ENCODE measurements at places on chromosomes 6 and 20.

- DNase-seq, result no peak
These were observed 59.0 kb downstream of the AFG1L start for GRCh38 chr6:108353853-108354252.

GRCh38 chr6:25007269-25007699 lies 71.5 kb upstream of the RIPOR2 start:
- DNase-seq, result no peak

GRCh38 chr6:126075335-126076071 lies 89.2 kb downstream of the TRMT11 start:
- DNase-seq, result no peak

DNA sequence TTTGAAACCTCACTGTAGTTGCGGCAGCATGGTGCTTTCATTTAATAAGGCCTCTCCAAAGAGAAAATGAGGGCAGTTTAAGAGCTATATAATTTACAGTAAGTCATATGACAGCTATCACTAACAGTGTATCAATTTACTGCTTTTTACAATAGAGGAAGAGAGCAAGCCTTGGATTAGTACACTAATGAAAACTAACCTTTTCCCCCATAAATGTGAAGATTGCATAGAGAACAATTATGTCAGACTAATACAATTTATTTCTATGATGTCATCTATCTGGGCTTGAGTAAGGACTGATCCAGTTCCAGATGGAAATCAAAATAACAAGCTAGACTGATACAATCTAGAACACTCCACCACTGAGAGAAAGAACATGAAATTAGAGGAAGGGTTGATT lies 78.1 kb upstream of the FAM83B start:
- no peak for DNase-seq

GRCh38 chr20:18750735-18751134 lies 62.8 kb upstream of the SCP2D1 start:
- DNase-seq, result no peak

- no peak for DNase-seq
These were observed 2.6 kb downstream of the VGLL2 start for GRCh38 chr6:117267766-117268534.

GRCh38 chr20:48736636-48737035 lies 91.2 kb downstream of the PREX1 start:
- DNase-seq, result no peak

DNA sequence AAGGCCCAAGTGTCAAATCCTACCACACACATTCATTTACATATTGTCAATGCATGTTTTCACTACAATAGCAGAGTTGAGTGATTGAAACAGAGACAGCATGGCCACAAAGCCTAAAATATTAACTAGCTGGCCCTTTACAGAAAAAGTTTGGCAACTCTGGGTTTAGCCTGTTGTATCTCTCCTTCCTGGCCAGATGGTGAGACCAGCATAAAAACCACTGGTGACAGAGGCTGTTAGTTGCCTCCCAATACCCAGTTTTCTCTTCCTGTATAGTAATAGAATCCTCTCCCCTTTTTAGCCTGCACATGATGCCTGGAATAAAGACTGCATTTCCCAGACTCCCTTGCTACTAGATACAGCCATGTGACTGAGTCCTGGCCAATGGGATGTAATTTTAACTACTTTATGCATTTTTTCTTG lies 100.0 kb upstream of the TAB2 start:
- no peak for DNase-seq

DNA sequence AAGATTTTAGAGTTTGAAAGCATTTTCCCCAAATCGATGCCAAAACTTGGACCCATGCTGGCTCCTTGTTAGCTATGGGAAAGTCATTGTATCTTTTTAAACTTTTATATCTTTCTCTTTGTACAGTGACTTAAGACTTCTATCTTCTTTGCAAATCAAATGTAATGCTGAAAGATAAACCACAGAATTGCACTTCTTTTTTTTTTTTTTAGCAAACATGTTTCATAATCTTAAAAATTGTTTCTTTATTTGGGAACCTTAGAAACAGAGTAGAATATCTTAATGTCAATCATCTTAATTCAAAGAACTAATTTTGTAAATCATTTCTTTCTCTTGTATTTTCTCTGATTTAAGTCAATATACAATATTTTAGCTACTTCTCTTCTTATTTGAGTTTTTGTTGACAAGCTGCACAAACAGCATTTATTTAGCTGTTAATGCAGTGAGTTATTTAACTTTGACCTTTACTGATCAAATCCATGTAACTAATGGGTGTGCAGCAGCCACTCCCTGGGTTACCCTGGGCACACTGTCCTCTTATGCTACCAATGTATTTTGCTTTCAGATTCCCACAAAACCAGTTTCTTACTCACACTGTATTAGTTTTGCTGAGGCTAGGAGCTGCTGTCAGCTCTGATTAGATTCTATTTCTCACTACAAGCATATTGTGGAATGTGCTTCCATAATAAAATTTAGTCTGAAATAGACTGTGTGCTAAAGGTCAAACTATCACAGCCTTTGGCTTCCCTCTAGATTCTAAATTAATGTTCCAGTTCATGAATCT lies 279.6 kb downstream of the ADGB start:
- DNase-seq, result no peak

DNA sequence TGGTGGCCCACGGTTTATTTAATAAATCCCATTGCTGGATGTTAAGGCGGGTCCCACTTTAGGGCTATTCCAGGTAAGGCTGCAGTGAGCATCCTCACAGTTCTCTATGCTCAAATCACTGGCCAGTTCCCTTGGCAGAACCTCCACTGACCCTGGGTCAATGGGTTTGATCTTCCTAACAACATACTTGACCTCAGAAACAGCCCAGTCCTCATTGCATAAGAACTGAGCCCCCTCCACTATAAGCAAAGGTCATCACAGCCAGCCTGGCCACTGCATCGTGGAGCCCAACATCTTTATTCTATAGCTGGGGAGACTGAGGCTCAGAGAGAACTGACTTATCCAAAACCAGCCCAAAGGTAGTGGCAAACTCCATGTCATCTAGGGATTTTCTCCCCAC lies 4.3 kb upstream of the BPIFB1 start:
- DNase-seq, result no peak

DNA sequence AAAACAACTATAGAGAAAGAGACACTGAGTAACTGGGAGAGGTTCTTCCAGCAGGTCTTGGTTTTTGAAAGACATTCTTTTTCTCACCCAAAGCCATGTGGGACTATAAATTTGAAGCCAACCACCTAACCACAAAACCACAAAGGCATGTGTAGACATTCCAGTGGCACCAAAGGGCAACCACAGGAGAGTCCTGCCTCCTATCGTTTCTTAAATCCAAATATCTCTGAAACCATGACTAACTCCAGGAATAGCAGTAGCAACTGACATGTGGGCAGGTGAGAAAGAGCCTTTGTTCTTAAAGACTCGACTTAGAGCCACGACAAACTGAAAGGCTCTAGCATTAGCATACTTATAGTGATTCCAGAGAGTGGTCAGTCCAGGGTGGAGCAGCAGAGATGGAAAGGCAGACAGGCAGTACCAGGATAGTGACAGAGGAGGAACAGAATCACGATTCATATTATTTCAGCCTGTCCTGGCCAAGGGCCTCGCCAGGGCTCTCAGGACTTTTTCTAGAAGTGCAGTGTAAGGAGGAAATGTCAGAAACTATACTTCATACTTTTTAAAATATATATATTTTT lies 9.4 kb upstream of the COL9A1 start:
- no peak for DNase-seq

GRCh38 chr20:20791664-20792568 lies 79.5 kb upstream of the RALGAPA2 start:
- DNase-seq, result no peak

DNA sequence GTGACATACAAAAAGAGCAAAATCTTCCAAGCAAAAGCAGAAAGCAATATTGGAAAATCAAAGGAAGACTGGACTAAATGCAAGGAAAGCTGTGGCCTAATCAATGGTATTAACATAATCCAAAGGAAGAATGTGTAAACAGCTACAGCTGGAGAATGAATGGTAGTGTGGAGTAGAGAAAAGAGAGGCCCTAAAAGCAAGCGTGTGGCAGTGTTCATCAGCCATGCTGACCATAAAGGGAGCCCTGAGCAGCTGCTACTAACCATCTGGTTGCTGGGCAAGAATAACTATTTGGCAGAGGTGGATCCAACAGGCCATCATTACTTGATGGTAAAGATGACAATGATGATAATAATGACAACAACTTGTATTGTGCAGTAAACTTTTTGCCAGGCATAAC lies 148.5 kb upstream of the BEND6 start:
- DNase-seq, result no peak

- no peak for DNase-seq
These were observed 36.7 kb upstream of the MCM9 start for GRCh38 chr6:118971682-118972081.

DNA sequence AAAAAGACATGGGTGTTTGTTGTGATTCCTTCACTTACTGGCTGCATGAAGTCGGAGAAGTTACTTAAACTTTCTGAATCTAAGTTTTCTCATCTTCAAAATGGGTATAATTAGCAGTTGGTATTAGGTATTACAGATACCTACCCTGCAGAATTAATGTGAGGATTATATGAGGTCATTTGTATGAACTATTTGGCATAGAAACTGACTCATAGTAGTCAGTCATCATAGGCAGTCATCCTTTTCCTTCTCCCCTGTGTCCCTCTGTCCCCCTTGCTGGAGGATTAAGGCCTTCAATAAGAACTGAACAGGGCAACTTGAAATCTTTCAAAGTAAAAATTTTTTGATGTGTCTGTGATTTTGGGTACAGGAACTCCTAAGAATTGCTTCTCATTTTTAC lies 26.3 kb downstream of the RALGAPB start:
- DNase-seq, result no peak

GRCh38 chr6:111880181-111880888 lies 7.1 kb upstream of the FYN start:
- no peak for DNase-seq

- peak; percentile 40 for DNase-seq
These were observed 90.5 kb downstream of the SYNJ2 start for GRCh38 chr6:158072083-158072721.

DNA sequence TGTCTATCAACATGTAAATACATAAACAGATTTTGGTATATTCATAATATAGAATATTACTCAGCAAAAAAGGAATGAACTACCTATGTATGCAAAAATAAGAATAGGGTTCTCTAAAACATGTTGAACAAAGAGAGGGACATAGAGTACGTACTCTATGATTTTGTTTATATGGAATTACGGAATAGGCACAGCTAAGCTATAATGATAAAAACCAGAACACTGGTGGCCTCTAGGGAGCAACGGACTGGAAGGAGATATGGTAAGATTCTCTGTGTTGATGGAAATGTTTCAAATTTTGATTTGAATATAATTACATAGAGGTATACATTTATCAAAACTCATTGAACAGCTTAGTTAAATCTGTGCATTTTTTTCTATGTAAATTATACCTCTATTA lies 19.6 kb downstream of the ADGRG6 start:
- no peak for DNase-seq

GRCh38 chr20:17026346-17026745 lies 200.5 kb upstream of the PCSK2 start:
- DNase-seq, result no peak

- no peak for DNase-seq
These were observed 15.2 kb downstream of the TAB2 start for GRCh38 chr6:149332602-149333265.

GRCh38 chr6:108463784-108464183 lies 96.9 kb upstream of the FOXO3 start:
- no peak for DNase-seq

DNA sequence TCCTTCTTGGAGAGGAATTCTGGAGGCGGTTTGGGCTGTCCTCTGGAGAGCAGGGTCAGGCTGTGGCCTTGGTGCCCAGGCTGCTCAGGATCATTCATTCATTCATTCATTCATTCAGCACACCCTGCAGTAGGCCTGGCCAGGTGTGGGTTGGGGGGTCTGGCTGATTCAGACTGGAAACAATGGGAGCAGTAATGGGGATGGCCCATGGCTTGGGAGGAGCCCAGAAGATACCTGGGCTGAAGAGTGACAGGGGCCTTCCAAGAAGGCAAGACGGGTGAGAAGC lies 31.5 kb downstream of the TOX2 start:
- DNase-seq, result no peak

DNA sequence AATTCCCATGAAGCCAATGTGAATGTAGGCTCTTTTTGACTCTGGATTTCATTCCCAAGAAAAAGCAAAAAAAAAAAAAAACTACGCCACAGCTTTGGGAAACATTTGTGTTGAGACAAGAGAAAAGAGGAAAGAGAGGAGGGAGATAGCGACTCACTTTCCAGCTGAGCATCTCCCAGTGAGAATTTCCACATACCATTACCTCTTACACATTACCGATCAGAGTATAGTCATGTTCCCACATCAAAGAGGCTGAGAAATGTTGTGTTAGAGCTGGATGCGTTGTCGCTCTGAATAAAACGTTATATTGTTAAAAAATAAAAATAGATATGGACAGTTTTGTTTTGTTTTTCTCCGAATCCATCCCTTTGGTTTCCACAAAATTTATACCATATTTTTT lies 1019.3 kb upstream of the ADGRB3 start:
- DNase-seq, result no peak

GRCh38 chr6:34489207-34489805 lies 23.4 kb downstream of the PACSIN1 start:
- DNase-seq, result no peak

DNA sequence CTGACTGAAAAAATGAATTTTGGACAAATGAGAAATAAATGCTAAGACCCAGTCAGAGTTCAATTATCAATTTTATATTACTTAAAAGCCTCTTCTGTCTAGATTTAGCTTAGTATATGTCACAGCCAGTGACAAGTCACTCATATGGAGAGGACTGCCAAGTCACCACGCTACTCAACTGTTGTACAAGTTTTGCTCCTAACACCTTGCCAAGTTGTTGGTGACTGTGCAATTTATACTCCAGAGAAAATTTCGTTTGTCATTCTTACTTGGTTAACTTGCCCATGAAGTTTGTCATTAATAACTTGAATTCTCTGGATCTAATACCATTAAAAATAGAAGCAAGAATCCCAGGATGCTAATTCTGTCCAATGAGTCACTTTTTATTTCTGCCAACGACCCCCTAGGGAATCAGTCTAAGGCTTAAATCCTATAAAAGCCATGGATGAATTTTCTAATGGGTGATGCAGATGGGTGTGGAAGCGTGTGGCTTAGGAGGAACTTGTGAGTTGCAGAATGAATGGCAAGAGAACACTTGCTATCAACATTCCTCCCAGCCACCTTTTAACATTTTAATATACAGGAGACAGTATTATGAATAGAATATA lies 30.4 kb upstream of the FBXO30 start:
- no peak for DNase-seq

DNA sequence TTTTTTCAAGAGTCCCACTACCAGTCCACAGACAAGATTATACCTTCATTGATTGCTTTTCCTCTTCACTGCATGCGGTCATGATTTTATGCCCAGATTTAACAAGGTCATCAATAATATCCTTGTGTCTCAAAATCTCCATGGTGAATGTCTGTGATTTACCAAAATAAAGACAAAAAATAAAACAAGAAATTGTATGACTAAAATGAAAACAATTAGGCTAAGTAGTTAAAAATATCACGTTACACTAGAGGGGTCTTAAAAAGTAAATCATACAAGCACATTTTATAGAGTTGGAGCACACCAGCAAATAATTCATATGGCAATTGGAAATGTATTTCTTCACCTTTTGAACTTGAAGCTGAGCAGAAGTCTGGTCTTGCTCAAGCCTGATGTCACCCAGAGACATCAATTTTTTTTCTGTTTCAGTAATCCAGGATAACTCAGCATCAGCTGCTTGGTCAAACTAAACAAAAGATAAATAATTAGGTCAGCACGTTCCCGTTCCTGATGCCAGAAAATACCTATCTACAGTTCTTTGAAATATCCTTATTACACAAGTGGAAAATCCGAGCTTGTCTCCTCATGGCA lies 125.4 kb downstream of the DST start:
- DNase-seq, result no peak
